Right ventricle myocardium superior (tissue), 1 donor: ENCODE measurements at places on chromosomes 12 and 14. TPM values are rescaled to one million over a fixed set of nuclear protein-coding genes. Genes with fewer than 3 reads are reported as not detected.

- DNase-seq = no peak
Observed at GRCh38 chr12:25005376-25005775, 56.5 kb upstream of the BCAT1 start.

The SAMD15 gene
- total RNA-seq = not detected

The INHBE gene
- not detected for total RNA-seq

The IKZF4 gene
- 7.0 TPM for total RNA-seq

The PAX9 gene
- not detected for total RNA-seq
